ENCODE measurements at places on chromosomes 16 and 17. TPM values are rescaled to one million over a fixed set of nuclear protein-coding genes. Genes with fewer than 3 reads are reported as not detected.

The PRR35 gene
- total RNA-seq, result not detected

The NUFIP2 gene
- total RNA-seq, result 51.5 TPM

GRCh38 chr16:79372503-79373184, 227.9 kb downstream of the MAF start:
- H3K4me3 ChIP-seq, result no peak overlapping the region
- H3K36me3 ChIP-seq, result no peaks in the 10 kb centered on the region
- no peak overlapping the region for H3K27ac ChIP-seq
- no peak for DNase-seq
- H3K4me1 ChIP-seq, result no peaks in the 10 kb centered on the region

The FUS gene
- total RNA-seq, result 175 TPM

The SLC35G6 gene
- not detected for total RNA-seq

- no peaks in the 10 kb centered on the region for H3K4me1 ChIP-seq
- H3K27ac ChIP-seq, result peak overlapping the region; percentile 42
- no peak for DNase-seq
- H3K27me3 ChIP-seq, result no peaks in the 10 kb centered on the region
- no peak overlapping the region for H3K4me3 ChIP-seq
These were observed 15.0 kb downstream of the SMIM36 start for GRCh38 chr17:55496094-55496881.

The SLC4A1 gene
- 0.43 TPM for total RNA-seq

The DNAAF1 gene
- total RNA-seq, result 0.49 TPM

All from upper lobe of right lung (tissue), 1 donor.